ENCODE measurements at places on chromosomes 12 and 14.

GRCh38 chr12:1474574-1475153, 119.7 kb downstream of the FBXL14 start:
- peak; percentile 100 for DNase-seq

GRCh38 chr12:45354399-45354798, 138.5 kb downstream of the ANO6 start:
- no peak for DNase-seq

GRCh38 chr12:4526923-4527546, 11.7 kb upstream of the RAD51AP1 start:
- no peak for DNase-seq

DNA sequence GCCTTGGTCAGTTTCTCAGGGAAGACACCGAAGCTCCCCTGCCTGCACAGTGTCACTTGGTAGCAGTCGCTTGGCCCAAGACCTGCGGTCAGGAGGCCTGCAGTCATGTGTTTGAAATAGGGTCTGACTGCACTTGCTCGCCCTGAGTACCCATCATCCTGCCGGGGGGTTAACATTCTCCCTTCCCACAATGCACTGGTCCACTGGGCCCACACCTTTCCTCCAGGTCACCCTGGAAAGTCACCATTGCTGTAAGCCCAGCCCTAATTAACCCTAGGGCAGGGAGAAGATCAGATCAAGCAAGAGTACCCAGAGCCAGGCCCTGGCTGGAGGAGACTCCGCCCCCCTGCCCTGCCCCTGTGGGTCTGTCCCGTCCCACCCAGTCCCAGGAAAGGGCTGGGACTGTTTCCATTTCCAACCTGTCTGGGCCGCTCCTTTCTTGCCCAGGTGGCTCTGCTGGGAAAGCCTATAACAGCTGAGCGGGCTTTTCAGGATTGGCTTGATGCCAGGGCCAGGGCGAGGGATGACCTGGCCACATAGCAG, 87.1 kb downstream of the ZFP36L1 start:
- DNase-seq, result no peak

DNA sequence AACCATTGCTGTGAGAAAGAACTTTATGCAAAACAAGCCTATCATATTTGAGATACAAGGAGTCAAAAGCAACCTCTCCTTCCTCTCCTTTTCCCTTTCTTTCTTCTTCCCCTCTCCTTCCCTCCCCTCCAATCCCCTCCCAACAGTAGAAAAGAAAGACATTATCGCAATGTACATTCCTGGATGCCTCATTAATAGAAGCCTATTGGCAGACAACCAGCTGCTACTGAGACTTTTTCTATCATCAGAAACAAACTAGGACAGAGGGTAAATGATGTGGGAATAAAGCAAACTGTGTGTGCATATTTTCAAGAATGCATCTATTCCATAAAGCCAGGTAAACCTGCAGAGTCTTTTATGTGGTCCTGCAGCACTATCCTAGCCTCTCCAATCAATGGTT, 237.2 kb downstream of the ITPR2 start:
- no peak for DNase-seq

DNA sequence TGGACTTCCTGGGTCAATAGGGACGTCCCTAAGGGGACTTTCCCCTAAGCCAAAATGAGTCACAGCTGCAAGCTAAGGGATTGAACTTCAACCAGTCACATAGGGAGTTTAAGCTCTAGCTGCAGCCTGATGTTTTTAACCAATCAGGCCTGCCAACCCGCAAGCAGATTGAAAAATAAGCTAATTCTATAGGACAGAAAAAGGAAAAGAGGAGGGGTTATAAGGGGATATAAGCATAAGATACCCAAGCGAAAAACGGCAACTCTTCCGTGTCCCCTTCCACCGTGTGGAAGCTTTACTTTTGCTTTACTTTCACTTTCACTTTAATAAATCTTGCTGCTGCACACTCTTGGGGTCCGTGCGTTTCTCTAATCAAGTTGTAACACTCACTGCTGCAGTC, 24.4 kb downstream of the ATP23 start:
- no peak for DNase-seq

DNA sequence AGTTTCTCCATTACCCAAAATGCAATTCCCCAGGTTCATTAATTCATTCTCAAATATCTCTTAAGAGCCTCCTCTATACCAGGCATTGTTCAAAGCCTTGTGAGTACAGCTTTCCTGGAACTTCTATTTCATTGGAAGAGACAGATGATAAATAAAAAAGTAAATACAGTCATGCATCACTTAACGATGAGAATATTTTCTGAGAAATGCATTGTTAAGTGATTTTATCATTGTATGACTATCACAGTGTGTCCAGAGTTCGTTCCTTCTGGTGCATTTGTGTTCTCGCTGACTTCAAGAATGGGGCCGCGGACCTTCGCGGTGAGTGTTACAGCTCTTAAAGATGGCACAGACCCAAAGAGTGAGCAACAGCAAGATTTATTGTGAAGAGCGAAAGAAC, 66.0 kb downstream of the ANO4 start:
- DNase-seq, result no peak

DNA sequence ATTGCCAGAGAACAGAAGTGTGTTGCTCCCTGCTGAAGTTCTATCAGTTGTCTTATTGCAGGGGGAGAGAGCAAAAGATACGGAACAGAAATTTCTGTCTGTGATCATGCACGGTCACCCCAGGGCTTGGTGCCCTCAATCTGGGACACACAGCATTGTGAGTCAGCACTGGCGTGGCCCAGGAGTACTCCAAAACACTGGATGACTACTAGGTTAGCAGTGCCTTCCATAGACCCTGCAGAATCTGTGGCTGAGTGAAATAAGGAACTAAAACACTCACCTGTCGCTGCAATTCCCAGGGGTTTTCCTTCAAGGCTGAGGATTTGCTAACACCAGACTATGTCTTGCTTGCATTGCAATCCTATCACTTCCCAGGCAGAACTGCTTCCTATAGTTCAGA, 165.5 kb downstream of the ANO6 start:
- no peak for DNase-seq

- no peak for DNase-seq
Observed at GRCh38 chr12:48789858-48790326, 1.0 kb upstream of the ADCY6 start.

- no peak for DNase-seq
Observed at GRCh38 chr14:42214981-42215491, 608.4 kb downstream of the LRFN5 start.

DNA sequence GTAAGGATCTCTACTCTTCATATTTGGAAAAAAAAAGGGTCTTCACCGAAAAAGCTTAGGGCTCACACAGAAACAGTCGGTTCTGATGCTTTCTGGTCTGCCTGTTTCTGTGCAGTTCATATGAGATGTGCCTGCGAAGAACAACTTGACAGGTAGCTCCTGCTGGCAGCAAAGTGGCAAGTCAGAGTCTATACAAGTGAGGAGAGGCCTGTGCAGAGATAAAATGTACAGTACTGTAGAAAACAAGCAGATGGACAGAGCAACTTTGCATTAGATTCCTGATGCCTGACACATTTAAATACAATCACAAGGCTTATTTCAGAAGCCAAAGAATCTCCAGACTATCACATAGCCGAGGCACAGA, 936.0 kb downstream of the DIO2 start:
- no peak for DNase-seq

- DNase-seq, result peak; percentile 20
Observed at GRCh38 chr12:94304566-94305061, 155.1 kb downstream of the CEP83 start.

- no peak for DNase-seq
Observed at GRCh38 chr12:105954951-105955931, 183.5 kb downstream of the NUAK1 start.

GRCh38 chr12:38543151-38543550, 226.6 kb downstream of the ALG10B start:
- DNase-seq, result no peak

DNA sequence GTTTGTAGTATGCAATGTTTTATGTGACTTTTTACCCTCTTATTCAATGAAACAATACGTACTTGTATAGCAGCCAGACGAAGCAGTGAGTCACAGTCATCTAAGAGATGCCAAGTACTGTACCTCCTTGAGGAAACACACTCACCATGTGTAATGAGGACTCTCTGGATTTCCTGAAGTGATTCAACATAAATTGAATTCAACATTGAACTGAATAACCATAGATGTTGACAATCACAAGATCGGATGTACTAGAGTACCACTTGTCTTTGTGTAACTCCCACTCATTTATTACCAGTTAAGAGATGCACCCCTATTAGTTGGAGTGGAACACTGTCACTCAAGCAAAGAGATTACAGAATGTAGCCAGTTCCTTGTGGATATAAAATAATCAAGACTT, 175.2 kb upstream of the HMGA2 start:
- DNase-seq, result peak; percentile 89
